Stimulated activated naive CD8-positive, alpha-beta T cell treated with anti-CD3 and anti-CD28 coated beads, Interleukin-15, Interleukin-2, amounts not matched to agents 100 U/mL and 50 U/mL, for 24 hours (primary cell): ENCODE measurements at places on chromosomes 6 and 20.

GRCh38 chr6:28501259-28501658, 14.3 kb downstream of the GPX6 start:
- no peak for DNase-seq

DNA sequence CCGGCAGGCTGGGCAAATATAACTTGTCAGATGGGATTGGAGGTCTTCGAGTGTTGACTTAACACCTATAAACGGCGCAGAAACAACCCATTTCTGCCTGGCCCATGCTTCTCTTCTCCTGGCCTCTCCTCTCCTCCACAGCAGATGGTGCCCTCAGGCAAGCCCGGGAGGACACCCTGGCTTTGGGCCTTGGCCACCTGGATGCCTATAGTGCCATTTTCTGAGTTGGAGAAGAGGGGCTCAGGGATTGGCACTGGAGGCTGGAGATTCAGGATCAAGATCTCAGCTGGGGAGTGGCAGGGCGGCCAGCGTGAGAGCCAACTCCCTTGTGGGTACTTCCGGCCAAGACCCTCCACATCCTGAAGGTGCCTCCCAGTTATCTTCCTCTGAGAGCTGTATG, 211.9 kb upstream of the PMEPA1 start:
- DNase-seq, result no peak

DNA sequence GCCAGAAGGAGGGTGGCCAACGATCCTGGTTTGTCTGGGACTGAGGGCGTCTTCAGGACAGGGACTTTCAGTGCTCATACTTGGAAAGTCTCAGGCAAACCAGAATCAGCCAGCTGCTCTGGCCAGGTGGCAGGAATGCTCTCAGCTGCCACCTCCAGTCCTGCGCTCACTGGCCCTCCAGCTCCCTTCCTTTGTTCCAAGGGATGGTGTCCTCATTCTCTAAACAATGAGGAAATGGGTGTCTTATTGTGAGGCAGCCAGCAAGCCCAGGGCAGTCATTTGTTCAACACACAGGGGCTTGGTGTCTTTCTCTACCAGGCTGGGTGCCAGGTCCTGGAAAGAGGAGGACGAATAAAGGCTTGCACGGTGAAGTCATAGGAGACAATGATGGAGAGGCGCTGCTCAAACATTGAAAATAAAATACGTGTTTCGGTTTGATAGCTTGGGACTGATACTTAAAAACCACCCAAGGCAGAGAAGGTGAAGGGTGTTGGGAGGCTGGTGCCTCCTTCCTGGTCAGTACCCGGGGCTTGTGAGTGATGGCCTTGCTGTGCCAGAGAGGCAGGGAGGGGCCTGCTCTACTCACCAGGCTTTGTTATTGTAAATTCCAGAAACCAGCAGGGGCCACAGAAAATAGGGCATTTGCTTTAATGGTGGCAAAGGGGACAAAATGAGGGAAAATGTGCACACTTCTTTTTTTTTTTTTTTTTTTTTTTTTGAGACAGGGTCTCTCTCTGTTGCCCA, 11.3 kb upstream of the TMEM181 start:
- DNase-seq, result no peak

- no peak for DNase-seq
Measured at GRCh38 chr6:15811107-15811506, 148.3 kb upstream of the DTNBP1 start.

- DNase-seq, result peak; percentile 92
Measured at GRCh38 chr6:31396422-31397152, 6.8 kb upstream of the MICA start.

- no peak for DNase-seq
Measured at GRCh38 chr6:110495949-110496348, 19.5 kb upstream of the SLC22A16 start.

DNA sequence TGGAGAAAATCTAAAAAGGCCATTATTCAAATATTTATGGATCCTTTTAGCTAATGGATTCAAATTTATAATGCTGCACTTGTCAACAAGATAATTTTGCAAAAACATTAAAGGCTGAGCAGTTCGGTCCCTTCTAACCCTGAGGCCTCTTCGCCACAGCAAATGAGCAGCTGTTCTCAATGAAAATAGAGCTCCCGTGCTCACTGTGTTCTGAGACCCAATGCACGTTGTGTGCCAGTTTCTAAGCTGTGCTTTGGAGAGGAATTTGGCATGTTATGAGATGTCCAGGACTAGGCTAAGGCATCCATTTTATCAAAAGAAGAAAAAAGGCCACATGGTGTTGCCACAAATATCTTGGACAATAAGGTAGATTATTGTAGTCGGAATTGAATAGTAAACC, 220.1 kb upstream of the TSHZ2 start:
- no peak for DNase-seq

DNA sequence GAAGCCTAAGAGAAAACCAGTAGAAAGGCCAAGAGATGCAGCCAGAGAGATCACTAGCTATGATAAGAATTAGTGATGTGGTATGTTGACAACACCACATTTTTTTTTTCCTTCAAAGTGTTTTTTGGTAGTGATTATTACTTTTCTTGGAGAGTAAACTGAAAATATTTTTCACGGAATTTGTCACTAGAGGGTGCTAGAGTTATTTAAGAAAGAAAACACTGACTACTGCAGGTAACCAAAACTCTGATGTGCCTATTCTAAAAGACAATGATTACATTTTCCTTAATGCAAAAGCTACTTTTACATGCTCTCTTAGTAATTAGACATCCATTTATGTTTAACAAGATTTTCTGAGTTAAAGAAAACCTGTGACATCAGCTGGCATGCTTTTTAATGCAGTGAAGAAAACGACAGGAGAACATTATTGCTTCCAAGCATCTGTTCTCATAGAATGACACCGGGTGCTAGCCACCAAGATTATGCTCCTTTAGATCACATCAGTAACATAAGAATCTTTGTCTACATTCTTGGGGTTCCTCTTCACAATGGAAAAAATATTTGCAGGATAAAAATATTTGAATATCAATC, 28.8 kb downstream of the RWDD2A start:
- no peak for DNase-seq

DNA sequence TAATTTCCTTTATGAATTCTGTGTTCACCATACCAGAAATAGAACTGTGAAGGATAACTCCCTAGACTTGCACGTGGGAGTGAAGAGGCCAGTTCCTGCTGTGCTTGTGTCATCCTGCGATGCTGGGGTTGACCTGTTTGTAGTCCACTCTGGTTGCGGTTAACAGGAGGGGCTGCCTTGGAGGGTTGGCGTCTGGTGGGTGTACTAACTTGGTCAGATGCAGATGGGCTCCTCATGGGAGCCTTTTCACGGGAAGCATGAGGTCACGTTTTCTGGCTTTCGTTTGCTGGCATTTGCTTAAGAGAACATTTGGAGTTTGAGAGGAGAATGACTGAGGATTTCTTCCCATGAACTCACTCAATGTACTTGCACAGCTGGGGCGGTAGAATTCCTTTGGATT, 41.2 kb downstream of the IGF2R start:
- DNase-seq, result no peak

DNA sequence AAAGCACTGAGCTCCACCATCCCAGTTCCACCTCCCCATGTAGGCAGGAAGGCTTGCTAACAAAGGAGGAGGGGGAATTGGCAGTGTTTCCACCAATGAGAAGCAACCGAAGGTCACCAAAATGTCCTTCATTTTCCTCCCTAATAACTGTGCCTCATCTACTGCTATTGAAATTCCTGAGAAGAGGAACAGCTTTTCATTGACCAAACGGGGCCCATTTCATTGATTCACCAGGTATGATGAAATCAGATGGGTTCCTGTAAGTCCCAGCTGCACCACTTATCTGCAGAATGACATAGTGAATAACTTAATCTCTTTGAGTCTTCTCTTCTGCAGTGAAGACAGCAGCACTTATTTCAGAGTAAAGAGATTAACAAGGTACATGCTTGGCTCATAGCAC, 17.3 kb downstream of the TREM1 start:
- DNase-seq, result no peak

- DNase-seq, result no peak
Measured at GRCh38 chr20:38635721-38636288, 34.2 kb downstream of the ARHGAP40 start.

- DNase-seq, result no peak
Measured at GRCh38 chr6:157491571-157492232, 110.7 kb downstream of the ZDHHC14 start.

DNA sequence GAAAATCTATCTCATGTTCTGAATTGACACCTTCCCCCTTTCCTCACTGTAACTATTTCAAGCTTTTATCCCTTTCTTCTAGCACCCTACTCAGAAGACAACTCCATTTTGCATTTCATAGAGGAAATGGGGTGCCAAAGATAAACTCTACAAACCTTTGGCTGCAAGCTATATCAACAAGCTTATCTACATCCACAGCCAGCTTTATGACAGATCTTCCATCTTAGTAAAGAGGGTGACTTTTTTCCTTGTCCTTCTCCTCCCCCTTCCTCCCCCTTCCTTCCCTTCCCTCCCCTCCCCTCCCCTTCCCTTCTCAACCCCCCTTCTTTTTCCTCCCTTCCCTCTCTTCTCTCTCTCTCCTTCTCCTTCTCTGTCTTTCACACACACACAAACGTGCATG, 58.0 kb upstream of the OLIG3 start:
- DNase-seq, result no peak

- DNase-seq, result no peak
Measured at GRCh38 chr6:164014346-164015087, 600.0 kb downstream of the QKI start.

DNA sequence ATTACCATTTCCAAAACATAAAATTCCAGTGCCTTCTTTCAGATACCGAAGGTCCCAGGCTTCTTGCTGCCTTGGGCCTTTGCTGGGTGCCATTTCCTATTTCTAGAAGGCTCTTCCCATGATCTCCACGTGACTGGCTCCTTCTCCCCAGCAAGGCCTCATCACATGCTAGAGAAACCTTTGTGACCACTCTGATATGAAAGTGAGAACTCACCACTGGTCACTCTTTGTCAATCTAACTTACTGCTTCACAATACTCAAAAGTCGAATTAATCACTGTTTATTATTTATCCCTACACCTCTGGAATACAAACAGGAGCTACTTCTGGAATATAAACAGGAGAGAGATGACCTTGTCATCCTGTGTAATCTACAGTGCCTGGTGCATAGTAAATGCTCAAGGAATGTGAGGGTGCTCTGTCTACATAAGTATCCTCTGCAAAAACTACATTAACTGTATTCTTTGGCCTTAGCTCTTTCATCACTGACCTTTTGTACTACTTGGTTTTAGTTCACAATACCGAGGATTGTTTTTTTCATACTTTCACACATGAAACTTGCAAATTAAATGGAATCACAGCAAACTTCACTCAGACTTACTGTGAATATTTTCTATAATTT, 1.6 kb downstream of the STX7 start:
- DNase-seq, result no peak

DNA sequence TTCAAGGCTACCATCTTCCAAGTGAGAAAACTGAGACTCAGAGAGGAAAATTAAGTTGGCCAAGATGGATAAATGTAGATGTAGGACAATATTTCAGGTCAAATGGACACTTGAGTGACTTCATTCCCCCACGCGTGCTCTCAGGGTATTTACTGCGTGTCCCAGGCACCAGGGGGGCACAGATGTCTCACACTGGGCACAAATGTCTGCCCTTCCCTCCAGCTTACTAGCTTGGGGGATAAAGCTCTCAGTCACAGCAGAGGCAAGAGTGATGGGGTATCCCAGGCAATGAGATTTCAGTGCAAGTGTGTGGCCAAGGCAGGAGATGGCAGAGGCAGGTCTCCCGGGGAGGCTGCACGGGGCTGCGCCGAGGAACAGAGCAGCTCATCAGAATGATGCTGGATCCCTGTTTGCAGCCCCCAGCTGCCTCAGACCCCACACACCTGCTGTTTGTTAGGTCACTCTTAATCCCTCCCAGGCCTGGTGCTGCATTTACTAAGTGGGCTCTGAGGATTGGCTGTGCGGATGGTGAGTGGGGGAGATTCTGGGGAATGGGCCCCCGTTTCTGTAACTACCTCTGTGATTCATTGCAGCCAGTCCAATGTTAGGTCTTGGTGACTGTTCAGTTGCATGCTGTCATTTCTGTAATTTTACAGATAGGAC, 44.1 kb downstream of the PTK7 start:
- no peak for DNase-seq

DNA sequence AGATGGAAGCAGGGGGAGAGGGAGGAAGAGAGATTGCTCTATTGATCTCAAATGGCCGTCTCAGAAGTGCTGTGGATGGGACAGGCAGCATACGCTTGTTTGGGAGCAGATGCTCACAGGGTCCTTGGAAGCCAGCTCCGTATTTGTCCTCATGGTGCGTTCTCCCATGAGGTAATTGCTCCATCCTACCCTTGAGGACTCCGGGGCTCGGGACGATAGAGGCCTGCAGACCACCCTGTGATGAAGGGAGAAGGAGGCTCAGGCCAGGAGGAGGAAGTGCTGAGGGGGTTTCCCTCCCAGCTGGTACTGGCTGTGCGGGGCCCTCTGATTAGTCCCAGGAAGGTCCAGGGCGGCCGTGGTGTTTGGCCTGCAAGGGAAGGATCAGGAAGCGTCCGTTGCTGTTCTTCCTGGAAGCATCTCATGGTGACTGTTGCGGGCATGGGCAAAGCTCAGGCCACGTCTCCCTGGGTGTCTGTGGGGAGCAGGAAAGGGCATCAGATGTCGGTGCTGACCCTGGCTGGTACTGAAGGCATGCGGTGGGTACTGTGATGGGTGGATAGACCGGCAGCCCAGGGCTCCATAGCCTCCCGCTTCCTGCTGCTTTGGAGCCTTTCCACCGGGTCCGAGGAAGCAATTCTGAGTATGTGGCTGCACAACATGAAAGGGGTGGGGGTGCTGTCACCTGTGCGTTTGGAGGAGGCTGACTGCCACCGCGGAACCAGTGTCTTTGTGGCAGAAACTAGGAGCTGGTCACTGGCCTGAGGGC, 158.3 kb downstream of the SYCP2 start:
- no peak for DNase-seq

GRCh38 chr20:5887386-5887785, 62.9 kb downstream of the TRMT6 start:
- DNase-seq, result no peak

GRCh38 chr20:17733767-17734304, 34.1 kb downstream of the BANF2 start:
- DNase-seq, result no peak

DNA sequence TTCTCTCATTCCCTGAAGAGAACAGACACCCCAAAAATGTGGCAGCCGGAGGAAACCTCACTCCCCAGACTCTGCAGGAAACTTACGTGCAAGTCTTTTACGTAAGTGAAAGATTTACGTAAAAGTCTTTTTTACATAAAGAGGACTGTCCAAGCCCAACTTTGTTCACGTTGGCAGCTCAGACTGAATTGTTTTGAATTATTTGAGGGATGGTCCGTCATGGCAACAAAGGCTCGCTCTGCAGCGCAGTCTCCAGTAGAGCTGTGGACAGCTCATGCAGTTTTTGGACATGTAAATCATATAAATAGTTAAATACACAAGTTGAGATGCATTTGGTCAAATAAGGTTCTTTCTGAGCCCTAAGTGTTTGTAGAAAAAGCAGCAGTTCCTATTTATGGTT, 394.8 kb downstream of the QKI start:
- no peak for DNase-seq

DNA sequence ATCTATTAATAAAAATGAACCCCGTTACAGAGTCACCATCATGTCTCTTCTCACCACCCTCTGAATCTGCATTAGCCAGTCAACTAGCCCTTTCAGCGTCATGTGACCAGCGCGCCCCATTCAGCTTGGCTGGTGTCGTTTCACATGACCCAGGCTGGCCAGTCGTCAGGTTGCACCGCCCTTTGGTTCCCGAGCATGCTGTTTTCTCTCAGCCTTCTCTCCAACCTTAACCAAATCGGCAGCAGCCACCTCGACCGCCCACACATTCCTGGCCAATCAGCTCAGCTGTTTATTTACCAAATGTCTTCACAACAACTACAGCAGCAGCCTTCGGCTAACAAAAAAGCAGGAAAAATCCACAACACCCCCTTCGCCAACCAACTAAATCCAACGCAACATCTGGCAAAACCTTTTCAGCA, 5.6 kb downstream of the SRSF3 start:
- peak; percentile 71 for DNase-seq
